ENCODE measurements at places on chromosomes 16 and 17. TPM values are rescaled to one million over a fixed set of nuclear protein-coding genes. Genes with fewer than 3 reads are reported as not detected.

DNA sequence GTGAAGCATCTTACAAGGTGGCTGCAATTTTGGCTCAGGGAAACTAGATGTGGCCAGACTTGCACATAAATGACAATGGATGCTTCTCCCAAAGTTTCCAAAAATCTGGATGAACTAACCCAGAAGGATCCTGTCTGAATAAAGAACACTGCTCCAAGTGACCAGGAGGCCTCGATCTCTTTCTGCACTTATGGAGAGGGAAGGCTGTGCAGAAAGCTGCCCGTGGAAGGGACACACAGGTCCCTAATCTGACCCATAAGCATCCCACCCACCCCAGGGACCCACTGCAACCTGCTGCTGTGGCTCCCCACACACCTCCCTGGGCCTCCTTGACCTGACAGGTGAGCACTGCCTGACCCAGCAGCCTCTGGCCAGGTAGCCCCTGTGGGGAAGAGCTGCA is 74.6 kb upstream of the SEC14L1 start:
- H3K27me3 ChIP-seq, result peaks cover 15% of the 10 kb centered on the region
- no peak overlapping the region for H3K4me3 ChIP-seq
- no peak overlapping the region for H3K27ac ChIP-seq
- no peak for DNase-seq
- no peaks in the 10 kb centered on the region for H3K36me3 ChIP-seq

GRCh38 chr16:35752012-35752772 is 2292.8 kb downstream of the TP53TG3F start:
- no peaks in the 10 kb centered on the region for H3K27me3 ChIP-seq
- no peaks in the 10 kb centered on the region for H3K36me3 ChIP-seq
- H3K27ac ChIP-seq, result no peak overlapping the region
- no peak overlapping the region for H3K4me3 ChIP-seq

DNA sequence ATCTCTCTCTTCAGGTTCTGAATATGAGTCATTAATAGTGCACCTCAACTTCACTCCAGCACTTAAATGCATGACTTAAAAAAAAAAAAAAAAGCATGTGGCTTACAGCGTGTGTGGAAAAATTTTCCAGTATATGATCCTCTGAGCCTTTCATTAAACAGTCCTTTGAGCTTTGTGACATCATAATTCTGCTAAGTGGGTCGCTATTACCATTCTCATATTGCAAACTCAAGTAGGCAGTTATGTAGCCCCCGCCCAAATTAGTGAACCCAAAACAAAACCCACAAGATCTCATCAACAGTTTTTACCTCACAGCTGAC is 672 bp downstream of the CMTR2 start:
- DNase-seq, result no peak
- peak overlapping the region; percentile 97 for H3K27ac ChIP-seq
- H3K27me3 ChIP-seq, result peaks cover 3% of the 10 kb centered on the region
- H3K4me3 ChIP-seq, result peak overlapping the region; percentile 92

- H3K27me3 ChIP-seq, result peaks cover 53% of the 10 kb centered on the region
- peak; percentile 65 for DNase-seq
- peak overlapping the region; percentile 65 for H3K4me3 ChIP-seq
- no peaks in the 10 kb centered on the region for H3K36me3 ChIP-seq
- H3K27ac ChIP-seq, result no peak overlapping the region
Measured at GRCh38 chr17:1179112-1179817, 516 bp downstream of the ABR start.

Gene CPHXL2
- total RNA-seq, result not detected

Gene HOXB1
- total RNA-seq, result not detected

DNA sequence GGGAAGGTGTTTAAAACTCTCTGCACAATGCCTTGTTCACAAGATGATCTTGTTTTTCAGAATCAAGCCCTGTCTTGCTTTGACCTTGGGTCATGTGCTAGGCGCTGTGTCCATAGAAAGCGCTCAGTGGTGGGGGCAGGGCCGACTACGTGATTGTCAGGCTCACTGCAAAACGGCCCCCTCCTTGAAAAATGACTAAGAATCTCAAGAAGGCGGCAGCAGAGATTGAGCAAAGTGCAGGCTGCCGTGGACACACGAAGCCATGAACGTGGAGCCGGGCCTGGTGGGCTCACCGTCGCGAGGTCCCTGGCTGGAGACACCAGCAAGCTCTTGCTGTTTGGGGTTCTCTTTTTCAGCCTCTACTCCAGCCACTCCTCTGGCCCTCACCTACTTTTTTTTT is 10.2 kb downstream of the ATP2C2 start:
- no peak for DNase-seq
- no peaks in the 10 kb centered on the region for H3K4me1 ChIP-seq
- peaks cover 4% of the 10 kb centered on the region for H3K27me3 ChIP-seq
- no peak overlapping the region for H3K27ac ChIP-seq
- H3K4me3 ChIP-seq, result no peak overlapping the region
- no peaks in the 10 kb centered on the region for H3K36me3 ChIP-seq

GRCh38 chr17:76935331-76935730 is 67.1 kb downstream of the MGAT5B start:
- H3K4me3 ChIP-seq, result no peak overlapping the region
- no peak overlapping the region for H3K27ac ChIP-seq
- no peaks in the 10 kb centered on the region for H3K4me1 ChIP-seq
- DNase-seq, result no peak
- H3K27me3 ChIP-seq, result peaks cover 13% of the 10 kb centered on the region
- H3K36me3 ChIP-seq, result no peaks in the 10 kb centered on the region

- H3K27me3 ChIP-seq, result no peaks in the 10 kb centered on the region
- H3K27ac ChIP-seq, result no peak overlapping the region
- no peaks in the 10 kb centered on the region for H3K36me3 ChIP-seq
- no peak overlapping the region for H3K4me3 ChIP-seq
- no peak for DNase-seq
Measured at GRCh38 chr17:67696853-67697498, 20.8 kb upstream of the NOL11 start.

DNA sequence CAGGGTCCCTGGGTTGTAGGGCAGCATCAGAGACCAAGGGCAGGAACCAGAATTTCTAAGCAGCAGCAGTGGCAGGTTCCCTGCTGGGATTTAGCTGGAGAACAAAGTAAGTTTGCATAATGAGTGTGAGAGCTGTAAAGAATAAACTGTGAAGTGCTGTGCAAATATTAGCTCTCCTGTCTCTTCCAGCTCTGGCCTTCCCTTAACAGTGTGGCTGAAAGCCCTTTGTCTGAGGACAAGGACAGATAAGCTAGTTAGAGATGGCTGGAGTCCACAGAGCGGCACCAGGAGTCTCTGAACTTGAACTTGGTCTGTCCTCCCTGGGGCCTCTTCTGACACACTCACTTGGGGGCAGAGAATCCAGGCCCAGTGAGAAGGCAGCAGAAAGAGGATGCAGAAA is 98.2 kb upstream of the WSCD1 start:
- no peaks in the 10 kb centered on the region for H3K36me3 ChIP-seq
- DNase-seq, result no peak
- H3K4me1 ChIP-seq, result peaks cover 19% of the 10 kb centered on the region
- no peak overlapping the region for H3K27ac ChIP-seq
- H3K27me3 ChIP-seq, result peaks cover 2% of the 10 kb centered on the region

GRCh38 chr16:3194792-3195191 is 6.8 kb downstream of the OR1F1 start:
- H3K27ac ChIP-seq, result no peak overlapping the region
- H3K36me3 ChIP-seq, result no peaks in the 10 kb centered on the region
- peaks cover 73% of the 10 kb centered on the region for H3K27me3 ChIP-seq
- no peak overlapping the region for H3K4me3 ChIP-seq

GRCh38 chr17:5282642-5283217 is 646 bp downstream of the RABEP1 start:
- H3K36me3 ChIP-seq, result peaks cover 3% of the 10 kb centered on the region
- H3K27me3 ChIP-seq, result no peaks in the 10 kb centered on the region
- H3K4me3 ChIP-seq, result peak overlapping the region; percentile 61
- peak overlapping the region; percentile 65 for H3K27ac ChIP-seq

- H3K27ac ChIP-seq, result peak overlapping the region; percentile 97
- DNase-seq, result no peak
- no peaks in the 10 kb centered on the region for H3K36me3 ChIP-seq
- H3K4me3 ChIP-seq, result peak overlapping the region; percentile 78
- no peaks in the 10 kb centered on the region for H3K27me3 ChIP-seq
Measured at GRCh38 chr16:48383877-48384519, 1.2 kb downstream of the SIAH1 start.

- no peak for DNase-seq
- no peaks in the 10 kb centered on the region for H3K27me3 ChIP-seq
- peaks cover 2% of the 10 kb centered on the region for H3K4me1 ChIP-seq
- H3K4me3 ChIP-seq, result no peak overlapping the region
- H3K36me3 ChIP-seq, result no peaks in the 10 kb centered on the region
Measured at GRCh38 chr17:62724398-62725146, 83.5 kb downstream of the MARCHF10 start.

GRCh38 chr17:42312285-42313130 is 24.2 kb downstream of the STAT5A start:
- DNase-seq, result peak; percentile 91
- peak overlapping the region; percentile 16 for H3K4me3 ChIP-seq
- H3K36me3 ChIP-seq, result peaks cover 60% of the 10 kb centered on the region

Gene PLEKHM1
- total RNA-seq, result 8.6 TPM

DNA sequence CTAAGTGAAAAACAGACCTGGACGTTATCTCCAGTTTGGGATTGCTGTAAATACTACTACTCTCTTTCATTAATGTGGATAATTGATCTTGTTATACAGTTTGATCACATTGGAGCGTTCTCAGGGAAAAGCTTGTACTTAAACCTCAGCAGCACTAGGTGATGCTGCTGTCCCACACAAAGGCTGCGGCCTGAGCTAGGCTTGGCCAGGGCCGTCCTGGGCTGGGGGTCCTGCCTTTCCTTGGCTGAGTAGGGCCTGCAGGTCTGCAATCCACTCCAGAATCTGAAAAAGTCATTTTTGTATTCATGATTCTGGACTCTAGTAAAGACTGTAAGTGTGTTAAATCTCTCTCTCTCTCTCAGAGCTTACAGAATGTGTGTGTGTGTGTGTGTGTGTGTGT is 23.7 kb upstream of the PMFBP1 start:
- no peaks in the 10 kb centered on the region for H3K27me3 ChIP-seq
- no peak overlapping the region for H3K4me3 ChIP-seq
- peak; percentile 43 for DNase-seq
- no peaks in the 10 kb centered on the region for H3K36me3 ChIP-seq
- H3K4me1 ChIP-seq, result peaks cover 12% of the 10 kb centered on the region

Gene ELMO3
- total RNA-seq, result 0.80 TPM

Gene PRR29
- 0.75 TPM for total RNA-seq

Gene PPP1R27
- 43.4 TPM for total RNA-seq

Gene TP53TG3B
- not detected for total RNA-seq

DNA sequence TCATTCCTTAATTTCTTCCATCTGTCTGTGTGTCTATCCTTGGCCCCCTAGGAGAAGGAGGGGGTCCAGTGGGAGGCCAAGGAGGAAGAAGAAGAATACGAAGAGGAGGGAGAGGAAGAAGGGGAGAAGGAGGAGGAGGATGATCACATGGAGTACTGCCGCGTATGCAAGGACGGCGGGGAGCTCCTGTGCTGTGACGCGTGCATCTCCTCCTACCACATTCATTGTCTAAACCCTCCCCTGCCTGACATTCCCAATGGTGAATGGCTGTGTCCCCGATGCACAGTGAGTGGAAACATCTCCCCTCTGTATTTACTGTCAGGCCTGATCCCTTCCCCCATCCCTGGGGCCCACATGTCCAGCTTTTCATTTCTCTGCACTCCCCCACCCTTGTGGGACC is 6.3 kb downstream of the CHD3 start:
- DNase-seq, result no peak
- no peak overlapping the region for H3K4me3 ChIP-seq
- peaks cover 2% of the 10 kb centered on the region for H3K27me3 ChIP-seq
- H3K27ac ChIP-seq, result no peak overlapping the region
- H3K36me3 ChIP-seq, result peaks cover 83% of the 10 kb centered on the region
